ENCODE measurements at places on chromosomes 3 and 15.

DNA sequence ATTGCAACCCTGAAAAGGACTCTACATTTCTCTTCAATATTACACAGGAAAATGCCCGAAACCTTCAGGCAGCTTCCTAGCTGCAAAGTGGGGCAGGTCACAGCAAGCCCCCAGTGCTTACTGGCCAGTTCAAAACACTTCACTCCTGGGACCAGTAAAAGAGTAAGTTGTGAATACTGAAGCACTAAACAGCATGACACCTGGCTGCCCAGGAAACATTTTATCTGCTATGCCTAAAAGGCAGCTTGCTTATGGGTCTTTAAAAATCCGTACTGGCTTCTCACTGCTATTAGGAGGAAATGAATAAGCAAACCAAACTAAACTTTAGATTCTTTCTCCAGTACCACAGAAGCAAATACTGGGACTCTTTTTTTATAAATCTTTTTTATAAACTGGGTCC, 457.9 kb upstream of the ALCAM start:
- DNase-seq: no peak

DNA sequence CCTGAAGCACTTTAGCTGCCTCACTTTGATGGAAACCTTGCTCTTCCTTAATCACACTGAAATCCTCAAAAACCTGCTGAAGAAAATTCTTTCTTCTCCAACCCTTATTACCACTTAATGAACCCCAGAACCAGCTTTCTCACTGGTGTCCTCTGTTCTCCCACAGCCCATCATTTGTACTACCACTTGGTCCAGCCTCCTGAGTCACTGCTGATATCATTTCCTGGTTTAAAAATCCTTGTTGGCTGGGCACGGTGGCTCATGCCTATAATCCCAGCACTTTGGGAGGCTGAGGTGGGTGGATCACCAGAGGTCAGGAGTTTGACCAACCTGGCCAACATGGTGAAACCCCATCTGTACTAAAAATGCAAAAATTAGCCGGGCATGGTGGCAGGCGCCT, 418.6 kb upstream of the KCNMB2 start:
- no peak for DNase-seq

- DNase-seq: peak; percentile 68
Observed at GRCh38 chr15:78944669-78945407, at the start of gene CTSH. CTSH (minus strand) TSS chr15:78945046; CDS start chr15:78944981, 65 bp downstream.

DNA sequence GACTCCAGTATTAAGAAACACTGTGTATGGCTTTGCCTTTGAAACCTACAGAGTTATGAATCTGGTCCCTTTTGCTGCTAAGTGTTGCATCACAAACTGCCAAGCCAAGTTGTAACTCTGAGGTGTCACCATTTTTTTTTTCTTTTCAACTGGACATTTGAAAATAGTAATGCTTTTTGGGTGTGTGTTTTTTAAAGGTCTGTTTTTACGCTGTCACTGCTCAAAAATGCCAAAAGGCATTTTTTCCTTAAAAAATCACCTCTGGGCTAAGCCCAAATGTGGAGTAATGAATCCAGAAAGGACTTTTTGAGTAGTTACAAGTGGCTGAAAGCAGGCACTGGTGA, 9.5 kb downstream of the SMAD3 start:
- DNase-seq: peak; percentile 55

GRCh38 chr3:7709376-7710082, 792.1 kb upstream of the LMCD1 start:
- DNase-seq: no peak

GRCh38 chr3:107943786-107944523, 146.9 kb downstream of the CD47 start:
- DNase-seq: peak; percentile 52

DNA sequence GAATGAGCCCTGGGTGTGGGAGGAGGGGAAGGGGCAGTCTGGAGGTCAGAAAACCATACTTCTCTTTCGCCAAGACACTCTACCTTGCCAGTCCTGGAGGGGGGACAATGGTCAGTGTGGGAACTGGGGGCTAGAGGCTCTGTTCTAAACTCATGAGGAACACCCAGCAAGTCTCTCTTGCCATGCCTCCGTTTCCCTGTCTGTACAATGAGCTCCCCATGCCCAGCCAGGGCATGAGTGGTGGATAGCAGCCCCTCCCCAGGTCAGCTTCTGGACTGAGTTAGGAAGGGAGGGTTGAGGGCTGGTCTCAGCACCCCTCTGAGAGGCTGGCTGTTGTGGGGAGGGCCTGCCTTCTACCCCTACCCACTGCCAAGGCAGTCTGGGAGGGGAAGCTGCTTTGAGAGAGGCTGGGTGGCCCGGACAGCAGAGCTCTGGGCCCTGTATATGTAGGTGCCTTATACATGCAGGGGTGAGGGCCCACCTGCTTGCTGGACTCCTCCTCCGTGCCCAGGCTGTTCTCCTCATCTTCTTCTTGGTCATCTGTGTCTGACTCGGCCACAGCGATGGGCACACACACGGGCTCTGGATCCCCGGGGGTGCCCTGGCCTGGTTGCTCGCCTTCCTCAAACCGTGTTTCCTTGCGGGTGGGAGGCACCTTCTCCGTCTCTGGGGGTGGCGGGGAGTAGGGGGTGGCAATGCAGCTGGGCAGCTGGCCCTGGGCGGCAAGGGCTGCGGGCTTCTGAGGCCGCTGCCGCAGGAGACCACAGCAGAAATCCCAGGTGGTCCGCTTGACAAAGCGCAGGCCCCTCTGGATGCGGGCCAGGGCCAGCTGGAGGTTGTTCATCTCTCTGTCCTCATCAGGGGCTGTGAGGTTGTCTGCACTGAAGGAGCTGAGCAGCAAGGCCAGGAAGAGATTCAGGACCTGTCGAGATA, 68.8 kb downstream of the SCN5A start:
- no peak for DNase-seq

DNA sequence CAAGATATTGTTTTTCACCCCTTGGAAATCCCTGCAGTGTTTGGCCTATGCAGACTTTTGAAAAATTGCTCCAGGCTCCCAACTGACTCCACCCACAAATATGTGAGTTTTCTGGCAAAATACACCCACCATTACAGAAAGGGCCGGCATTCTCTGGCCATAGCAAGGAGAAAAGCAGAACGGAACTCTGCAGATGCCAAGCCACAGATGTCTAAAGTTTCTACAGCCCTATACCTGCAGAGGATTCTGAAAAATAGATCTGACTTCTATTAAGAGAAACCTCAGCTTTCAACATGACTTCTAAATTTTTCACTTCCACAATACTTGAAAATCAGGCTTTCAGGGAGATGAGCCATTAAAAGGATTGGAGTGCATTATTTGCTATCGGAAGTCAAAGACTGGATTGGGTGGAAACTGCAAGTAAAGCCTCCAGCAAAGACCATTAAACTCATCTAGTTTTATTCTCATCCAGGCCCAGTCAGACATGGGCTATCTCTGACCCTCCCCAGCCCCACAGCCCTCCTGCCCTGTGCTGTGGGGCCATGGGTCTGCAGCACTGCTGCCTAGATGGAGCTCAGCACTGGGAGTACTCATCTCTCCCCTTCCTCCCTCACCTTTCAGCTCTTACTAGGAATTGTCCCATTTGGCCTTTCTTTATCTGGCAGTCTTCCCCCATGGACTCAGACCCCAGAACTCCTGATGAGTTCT, 243.1 kb upstream of the GOLGA6L4 start:
- no peak for DNase-seq

DNA sequence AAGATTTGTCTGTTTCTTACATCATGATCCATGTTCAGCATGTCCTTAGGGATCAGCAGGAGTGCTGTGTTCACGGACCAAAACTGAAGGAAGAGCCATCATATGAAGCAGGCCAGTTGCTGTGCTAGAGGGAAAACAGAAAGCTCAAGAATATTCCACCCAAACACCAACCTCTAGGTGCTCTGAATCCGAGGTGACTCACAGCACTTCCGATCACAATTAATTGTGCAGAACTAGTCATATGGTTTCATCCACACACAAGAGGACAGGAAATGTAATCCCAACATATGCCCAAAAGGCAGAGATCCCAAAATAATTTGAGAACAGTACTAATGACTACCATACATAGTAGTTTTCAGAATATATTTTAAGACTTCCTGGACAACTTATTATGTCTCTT, 257.9 kb upstream of the KCNH8 start:
- no peak for DNase-seq

DNA sequence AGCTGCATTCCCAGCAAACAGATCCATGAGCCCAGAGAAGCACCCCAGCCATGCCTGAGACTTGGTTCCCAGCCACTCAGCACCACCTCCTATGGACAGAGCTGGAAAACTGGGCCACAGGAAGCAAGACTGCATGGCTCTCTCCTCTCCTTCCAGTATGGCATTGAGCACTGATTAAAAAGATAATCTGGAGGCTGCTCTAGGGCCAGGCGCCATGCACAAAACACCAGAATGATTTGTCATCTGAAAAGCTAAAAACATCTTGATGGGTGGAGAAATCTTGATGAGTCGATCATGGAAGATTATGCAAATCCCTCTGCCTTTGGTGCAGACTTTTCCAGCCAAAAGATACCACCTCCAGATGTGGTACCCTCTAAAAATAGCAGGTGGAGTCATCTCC, 62.7 kb upstream of the MRPS22 start:
- DNase-seq: peak; percentile 15

DNA sequence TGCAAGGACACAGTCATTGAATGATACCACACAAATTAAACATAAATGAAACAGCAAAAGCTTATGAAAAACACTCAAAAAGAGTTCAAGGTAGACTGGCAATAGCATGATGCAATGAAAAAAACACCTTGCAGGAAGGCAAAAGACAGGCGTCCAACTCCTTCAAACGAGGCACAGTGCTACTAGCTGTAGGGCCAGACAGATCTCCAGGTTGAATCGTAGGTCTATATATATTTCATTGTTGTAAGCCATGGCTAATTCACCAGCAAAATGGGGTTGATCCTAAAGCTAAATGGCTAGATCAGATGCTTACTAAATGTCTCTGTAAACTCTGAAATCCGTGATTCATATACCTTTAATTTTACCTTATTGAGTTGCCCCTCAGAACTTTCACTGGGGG, 94.2 kb downstream of the THRB start:
- DNase-seq: no peak

- DNase-seq: no peak
Observed at GRCh38 chr15:72141171-72142084, 23.2 kb downstream of the SENP8 start.

GRCh38 chr3:183252118-183252782, 803 bp upstream of the B3GNT5 start:
- DNase-seq: no peak

DNA sequence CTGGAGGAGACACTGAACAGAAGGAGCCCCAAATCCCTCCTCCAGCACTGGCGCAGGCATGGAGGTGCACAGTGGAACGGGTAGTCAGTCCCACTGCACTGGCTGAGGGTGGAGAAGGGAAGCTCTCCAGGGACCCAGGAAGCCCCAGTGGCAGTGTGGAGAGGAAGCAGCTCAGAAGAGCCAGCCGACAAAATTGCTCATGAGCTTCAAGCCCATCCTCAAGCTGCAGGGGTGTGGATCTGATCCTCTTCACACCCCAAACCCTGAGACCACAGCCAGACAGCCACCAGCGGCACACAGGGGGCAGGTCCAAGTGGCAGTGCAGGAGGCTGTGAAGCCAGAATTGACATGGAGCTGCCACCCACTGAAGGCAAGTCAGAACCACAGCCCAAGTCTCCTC, 32.1 kb downstream of the CYFIP1 start:
- no peak for DNase-seq

DNA sequence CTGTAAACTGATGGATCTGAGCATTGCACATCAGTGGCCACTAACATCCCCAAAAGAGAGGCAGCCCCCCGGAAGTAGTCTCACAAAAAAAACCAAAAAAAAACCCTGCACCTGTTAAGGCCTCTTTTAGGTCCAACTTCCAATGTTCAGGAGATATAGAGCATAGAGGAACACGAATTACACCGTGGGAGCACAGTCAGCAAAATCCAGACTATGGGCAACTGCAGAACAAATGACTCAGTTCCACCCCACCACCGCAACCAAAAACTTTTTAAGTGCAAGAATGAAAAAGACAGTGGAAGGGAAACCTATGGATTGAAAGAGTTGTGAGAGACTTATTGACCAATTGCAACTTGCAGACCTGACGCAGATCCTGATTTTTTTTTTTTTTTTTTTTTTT, 42.2 kb upstream of the NR2E3 start:
- no peak for DNase-seq

DNA sequence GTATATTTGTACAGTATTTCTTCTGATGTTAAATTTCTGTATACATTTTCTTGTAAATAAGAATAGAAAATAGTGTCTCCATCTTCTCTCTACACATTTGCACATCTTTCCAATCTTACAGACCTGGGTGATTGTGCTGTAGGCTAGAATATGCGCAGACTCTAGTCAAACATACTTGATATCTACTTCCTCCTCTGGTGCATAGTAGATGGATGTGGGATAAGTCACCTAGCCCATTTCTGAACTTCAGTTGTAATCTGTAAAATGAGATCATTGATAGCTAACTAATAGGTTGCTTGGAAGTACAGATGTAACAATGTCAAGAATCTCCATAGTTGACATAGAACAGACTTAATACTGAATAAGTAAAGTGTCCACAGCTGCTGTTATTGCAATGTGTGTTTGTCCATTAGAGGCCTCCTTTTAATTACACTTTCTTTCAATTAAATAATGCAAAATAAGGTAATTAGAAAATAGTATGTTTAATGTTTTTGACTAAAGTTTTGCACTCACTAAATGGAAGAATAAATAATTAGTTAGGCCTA, 46.7 kb downstream of the ALCAM start:
- DNase-seq: no peak

GRCh38 chr15:78878356-78878755, 5.7 kb downstream of the MORF4L1 start:
- no peak for DNase-seq

- DNase-seq: no peak
Observed at GRCh38 chr3:112623717-112624116, 17.2 kb downstream of the CCDC80 start.

GRCh38 chr3:114567771-114568170, 273.9 kb downstream of the TIGIT start:
- no peak for DNase-seq

- DNase-seq: no peak
Observed at GRCh38 chr3:128004661-128005060, 47.6 kb upstream of the SEC61A1 start.

DNA sequence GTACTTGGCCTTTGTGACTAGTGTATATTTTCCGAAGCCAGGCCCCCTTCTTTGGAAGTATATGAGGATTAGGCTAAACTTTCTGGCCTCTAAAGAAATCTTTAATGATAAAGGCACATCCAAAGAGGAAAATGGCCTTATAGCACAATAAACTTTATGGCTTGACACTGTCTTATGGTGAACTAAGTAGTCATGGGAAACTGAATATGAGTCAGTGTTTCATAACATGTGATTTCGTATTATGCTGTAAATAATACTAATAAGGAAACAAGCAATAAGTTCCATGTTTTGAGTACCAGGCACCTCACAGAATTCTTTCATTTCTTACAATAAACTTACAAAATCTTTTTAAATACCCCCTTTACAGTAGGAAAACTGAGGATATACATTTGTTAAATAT, 8.2 kb downstream of the ZPLD1 start:
- no peak for DNase-seq

All from adipocyte (in vitro differentiated cells).